CD4-positive, alpha-beta T cell (primary cell): ENCODE measurements at places on chromosomes 7 and 10. TPM values are rescaled to one million over a fixed set of nuclear protein-coding genes. Genes with fewer than 3 reads are reported as not detected.
A peak's percentile ranks its signal among the peaks of the same experiment; 100 is the strongest.

DNA sequence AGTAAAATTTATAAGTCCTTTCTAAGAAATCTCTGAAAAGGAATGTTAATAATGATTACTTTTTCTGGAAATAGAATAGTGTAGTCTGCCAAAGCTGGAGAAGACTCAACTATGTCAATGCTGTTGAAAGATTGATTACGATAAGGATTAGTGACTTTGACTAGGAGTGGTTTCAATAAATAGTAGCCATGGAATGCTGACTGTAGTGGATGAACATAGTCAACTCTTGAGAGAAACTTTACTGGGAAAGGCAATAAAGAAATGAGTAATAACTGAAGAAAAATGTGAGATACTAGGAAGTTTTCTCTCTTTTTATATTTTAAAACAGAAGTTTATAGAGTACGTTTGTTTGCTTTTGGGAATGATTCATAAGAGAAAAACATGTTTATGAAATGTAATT is 105.0 kb upstream of the CDK13 start:
- H3K27me3 ChIP-seq = no peaks in the 10 kb centered on the region
- H3K36me3 ChIP-seq = no peaks in the 10 kb centered on the region
- H3K27ac ChIP-seq = no peak overlapping the region
- DNase-seq = no peak
- H3K4me1 ChIP-seq = no peaks in the 10 kb centered on the region

GRCh38 chr7:66281678-66282590 is 76.8 kb downstream of the TPST1 start:
- no peaks in the 10 kb centered on the region for H3K4me1 ChIP-seq
- no peak for DNase-seq
- no peak overlapping the region for H3K4me3 ChIP-seq
- no peak overlapping the region for H3K27ac ChIP-seq

- H3K36me3 ChIP-seq = no peaks in the 10 kb centered on the region
- no peaks in the 10 kb centered on the region for H3K27me3 ChIP-seq
- H3K4me1 ChIP-seq = peaks cover 12% of the 10 kb centered on the region
- peak; percentile 36 for DNase-seq
- H3K4me3 ChIP-seq = peak overlapping the region; percentile 36
Measured at GRCh38 chr10:13158401-13158800, 3.0 kb upstream of the MCM10 start.

- no peaks in the 10 kb centered on the region for H3K27me3 ChIP-seq
- DNase-seq = no peak
- no peaks in the 10 kb centered on the region for H3K4me1 ChIP-seq
- no peak overlapping the region for H3K27ac ChIP-seq
- H3K4me3 ChIP-seq = no peak overlapping the region
Measured at GRCh38 chr10:73186266-73186665, 18.3 kb downstream of the FAM149B1 start.

GRCh38 chr7:118349604-118350003 is 125.1 kb downstream of the ANKRD7 start:
- H3K27ac ChIP-seq = no peak overlapping the region
- no peak for DNase-seq
- H3K4me3 ChIP-seq = no peak overlapping the region
- no peaks in the 10 kb centered on the region for H3K4me1 ChIP-seq

DNA sequence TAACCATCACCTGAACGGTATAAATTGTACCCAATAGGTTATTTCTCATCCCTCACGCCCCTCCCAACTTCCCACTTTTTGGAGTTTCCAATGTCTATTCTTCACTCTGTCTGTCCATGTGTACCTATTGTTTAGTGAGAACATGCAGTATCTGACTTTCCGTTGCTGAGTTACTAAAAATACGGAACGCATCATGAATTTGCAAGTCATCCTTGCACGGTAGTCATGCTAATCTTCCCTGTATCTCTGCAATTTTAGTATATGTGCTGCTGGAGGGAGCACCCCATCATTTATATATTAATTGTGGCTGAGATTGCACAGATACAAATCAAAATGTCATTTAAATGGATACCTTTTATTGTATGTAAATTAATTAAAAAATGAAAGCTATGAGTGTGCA is 75.7 kb upstream of the SFMBT2 start:
- H3K4me3 ChIP-seq = no peak overlapping the region
- DNase-seq = no peak
- no peaks in the 10 kb centered on the region for H3K36me3 ChIP-seq
- peaks cover 58% of the 10 kb centered on the region for H3K4me1 ChIP-seq

GRCh38 chr10:88246675-88247074 is 336.4 kb downstream of the RNLS start:
- no peak overlapping the region for H3K27ac ChIP-seq
- no peaks in the 10 kb centered on the region for H3K27me3 ChIP-seq
- no peak overlapping the region for H3K4me3 ChIP-seq
- peaks cover 3% of the 10 kb centered on the region for H3K4me1 ChIP-seq
- no peak for DNase-seq

- peaks cover 36% of the 10 kb centered on the region for H3K4me1 ChIP-seq
- peak overlapping the region; percentile 70 for H3K4me3 ChIP-seq
- no peak for DNase-seq
Measured at GRCh38 chr10:5890452-5890915, 441 bp downstream of the FBH1 start.

GRCh38 chr7:47406801-47407129 is 175.1 kb downstream of the TNS3 start:
- no peaks in the 10 kb centered on the region for H3K36me3 ChIP-seq
- no peaks in the 10 kb centered on the region for H3K27me3 ChIP-seq
- no peaks in the 10 kb centered on the region for H3K4me1 ChIP-seq
- H3K27ac ChIP-seq = no peak overlapping the region
- no peak overlapping the region for H3K4me3 ChIP-seq

GRCh38 chr10:59362144-59362958 is at the start of gene FAM13C:
Gene FAM13C, minus strand, starts transcription at chr10:59362549. Its CDS starts 89 bp downstream, at chr10:59362460.
- DNase-seq = no peak
- no peaks in the 10 kb centered on the region for H3K36me3 ChIP-seq
- no peak within 1 kb of the TSS for H3K27ac ChIP-seq

GRCh38 chr7:134571101-134571500 is 22.2 kb downstream of the AKR1B15 start:
- H3K4me1 ChIP-seq = no peaks in the 10 kb centered on the region
- no peak overlapping the region for H3K27ac ChIP-seq
- DNase-seq = no peak
- no peak overlapping the region for H3K4me3 ChIP-seq
- peaks cover 9% of the 10 kb centered on the region for H3K27me3 ChIP-seq

DNA sequence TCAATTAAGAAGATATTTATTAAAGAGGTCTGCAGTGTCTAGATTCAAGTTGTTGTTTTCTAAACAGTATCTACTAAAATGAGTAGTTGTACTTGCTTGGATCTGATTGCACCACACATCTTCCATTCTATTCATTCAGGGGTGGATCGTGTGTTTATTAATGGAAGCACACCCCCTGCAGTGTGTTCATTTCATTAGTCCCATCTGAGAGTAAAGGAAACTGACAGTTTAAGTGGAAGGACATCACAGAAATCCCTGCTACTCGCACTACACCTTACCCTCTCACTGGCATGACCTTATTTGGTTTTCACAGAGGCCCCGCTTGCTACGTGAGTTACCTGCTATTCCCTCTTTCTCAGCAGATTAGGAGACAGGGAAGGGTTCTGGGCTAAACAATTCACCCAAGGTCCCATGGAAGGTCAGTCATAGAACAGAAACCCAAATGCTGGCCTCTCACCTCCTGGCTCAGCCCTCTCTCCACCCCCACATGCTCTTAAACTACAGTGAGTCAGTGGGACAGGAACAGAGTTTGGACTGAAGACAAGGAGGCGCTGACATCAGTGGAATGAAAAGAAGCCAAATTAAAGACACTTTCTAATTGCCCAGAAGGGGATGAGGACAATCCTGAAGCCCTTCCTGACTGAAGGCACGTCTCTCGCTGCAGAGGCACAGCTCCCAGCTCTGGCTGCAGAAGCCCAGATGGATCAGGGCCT is 369.2 kb upstream of the NRP1 start:
- H3K4me3 ChIP-seq = no peak overlapping the region
- H3K4me1 ChIP-seq = no peaks in the 10 kb centered on the region
- peaks cover 2% of the 10 kb centered on the region for H3K27me3 ChIP-seq
- no peaks in the 10 kb centered on the region for H3K36me3 ChIP-seq
- DNase-seq = no peak

DNA sequence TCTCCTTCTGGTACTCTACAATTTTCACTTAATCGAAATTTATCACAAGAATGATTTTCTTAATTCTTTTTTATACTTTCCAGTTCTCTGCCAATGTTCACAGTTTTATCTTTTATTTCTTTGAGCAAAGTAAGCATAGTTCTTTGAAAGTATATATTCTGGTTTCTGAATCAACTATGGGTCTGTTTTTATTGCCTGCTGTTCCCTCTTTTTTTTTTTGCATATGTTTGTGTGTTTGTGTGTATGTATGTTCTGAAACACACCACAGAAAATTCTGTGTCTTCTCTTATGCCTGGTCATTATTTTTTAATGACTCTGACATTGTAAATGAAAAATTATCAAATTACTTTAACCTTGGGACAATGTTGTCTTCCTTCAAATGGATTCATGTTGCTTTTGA is 15.9 kb upstream of the TMEM273 start:
- H3K4me3 ChIP-seq = no peak overlapping the region
- H3K4me1 ChIP-seq = no peaks in the 10 kb centered on the region
- H3K27me3 ChIP-seq = no peaks in the 10 kb centered on the region
- H3K27ac ChIP-seq = no peak overlapping the region

DNA sequence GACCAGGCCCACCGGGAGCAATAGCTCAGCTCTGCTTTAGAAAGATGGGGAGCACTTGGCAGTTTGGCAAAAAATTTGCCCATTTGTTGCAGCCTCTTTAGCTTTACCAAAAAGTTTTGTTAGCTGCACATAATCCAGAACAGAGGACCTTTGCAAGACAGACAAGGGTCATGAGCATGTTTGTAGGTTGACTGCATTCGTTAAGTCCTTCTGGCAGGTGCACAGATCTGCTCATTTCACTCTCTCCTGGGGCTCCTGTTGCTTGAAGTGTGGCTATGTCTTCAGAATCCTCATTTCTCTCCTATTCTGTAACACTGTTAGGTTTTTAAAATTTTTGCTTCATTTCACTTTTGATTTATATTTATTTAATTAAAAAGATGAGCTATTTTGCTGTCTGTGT is 96.8 kb downstream of the MYOF start:
- H3K4me3 ChIP-seq = no peak overlapping the region
- no peak for DNase-seq
- no peak overlapping the region for H3K27ac ChIP-seq
- no peaks in the 10 kb centered on the region for H3K27me3 ChIP-seq
- no peaks in the 10 kb centered on the region for H3K36me3 ChIP-seq
- peaks cover 16% of the 10 kb centered on the region for H3K4me1 ChIP-seq

GRCh38 chr10:64365663-64366062 is 844.5 kb downstream of the REEP3 start:
- H3K27me3 ChIP-seq = no peaks in the 10 kb centered on the region
- DNase-seq = no peak
- no peak overlapping the region for H3K4me3 ChIP-seq
- H3K27ac ChIP-seq = no peak overlapping the region
- no peaks in the 10 kb centered on the region for H3K4me1 ChIP-seq
- no peaks in the 10 kb centered on the region for H3K36me3 ChIP-seq

GRCh38 chr10:105017691-105018090 is 376.6 kb downstream of the SORCS3 start:
- H3K27me3 ChIP-seq = no peaks in the 10 kb centered on the region
- H3K27ac ChIP-seq = no peak overlapping the region
- DNase-seq = no peak
- no peaks in the 10 kb centered on the region for H3K4me1 ChIP-seq
- no peak overlapping the region for H3K4me3 ChIP-seq

DNA sequence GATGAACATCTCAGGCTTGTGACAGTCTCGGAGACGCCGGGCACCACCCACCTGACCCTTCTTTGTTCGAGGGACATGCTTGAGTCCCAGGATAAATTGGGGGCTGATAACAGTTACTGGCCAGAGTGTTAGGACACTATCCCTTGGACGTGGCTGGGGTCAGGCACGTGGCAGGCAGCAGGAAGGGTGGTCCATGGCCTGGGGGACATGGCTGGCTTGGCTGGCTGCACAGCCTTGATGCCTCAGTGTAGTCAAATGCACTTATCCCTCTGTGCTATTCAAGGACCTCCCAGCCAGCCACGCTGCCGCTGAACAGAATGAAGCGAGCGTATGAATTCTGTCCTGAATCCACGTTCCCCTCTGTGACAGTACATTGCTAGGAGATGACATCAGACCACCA is 662.0 kb upstream of the FOXK1 start:
- no peaks in the 10 kb centered on the region for H3K4me1 ChIP-seq
- peaks cover 3% of the 10 kb centered on the region for H3K27me3 ChIP-seq
- no peaks in the 10 kb centered on the region for H3K36me3 ChIP-seq
- H3K27ac ChIP-seq = no peak overlapping the region

DNA sequence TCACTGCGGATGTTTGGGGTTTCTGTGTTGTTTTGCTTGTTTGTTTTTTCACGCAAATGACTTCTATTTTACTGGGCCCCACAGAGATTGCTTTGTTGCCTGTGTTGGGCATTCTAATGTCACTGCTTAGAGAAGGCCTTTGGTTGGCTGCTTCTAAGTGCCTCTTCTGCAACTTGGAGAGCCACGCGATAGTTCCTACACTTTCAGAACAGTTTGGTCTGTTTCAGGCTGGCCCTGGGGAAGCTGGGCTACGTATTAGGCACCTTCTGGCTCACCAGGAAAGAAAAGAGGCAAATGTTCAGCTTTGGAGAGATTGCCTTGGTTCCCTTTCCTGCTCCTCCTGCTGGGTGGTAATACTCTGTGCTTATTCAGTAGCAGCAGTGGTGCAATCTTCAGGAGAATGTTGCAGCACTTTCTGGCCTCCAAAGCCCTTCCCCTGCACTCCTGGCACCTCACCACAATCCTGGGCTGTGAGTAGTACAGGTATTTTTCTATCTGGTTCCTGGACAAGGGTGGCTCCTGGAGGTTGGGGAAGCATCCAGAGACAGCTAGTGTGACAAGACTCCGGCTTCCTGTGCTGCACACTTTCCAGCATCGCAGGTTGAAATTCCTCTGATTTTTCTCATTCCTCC is 1.2 kb downstream of the ANTXRL start:
- H3K27ac ChIP-seq = no peak overlapping the region
- H3K4me1 ChIP-seq = peaks cover 18% of the 10 kb centered on the region
- H3K4me3 ChIP-seq = no peak overlapping the region
- DNase-seq = no peak
- H3K36me3 ChIP-seq = no peaks in the 10 kb centered on the region
- H3K27me3 ChIP-seq = no peaks in the 10 kb centered on the region

GRCh38 chr7:91128683-91129348 is 135.4 kb upstream of the FZD1 start:
- no peak overlapping the region for H3K4me3 ChIP-seq
- H3K27me3 ChIP-seq = no peaks in the 10 kb centered on the region
- DNase-seq = no peak
- H3K4me1 ChIP-seq = no peaks in the 10 kb centered on the region
- no peaks in the 10 kb centered on the region for H3K36me3 ChIP-seq
- no peak overlapping the region for H3K27ac ChIP-seq

The ELN gene
- not detected for total RNA-seq

The SUN3 gene
- total RNA-seq = not detected

The CYP3A7 gene
- not detected for total RNA-seq

The ZNF117 gene
- total RNA-seq = 1.9 TPM

The CH25H gene
- total RNA-seq = 0.50 TPM

The BMPER gene
- not detected for total RNA-seq

The DGKB gene
- total RNA-seq = not detected

The HSPA12A gene
- total RNA-seq = not detected

The GPRIN2 gene
- not detected for total RNA-seq

The OR2A1 gene
- 0.11 TPM for total RNA-seq

The NUTM2E gene
- total RNA-seq = 1.6 TPM

The CPED1 gene
- 0.08 TPM for total RNA-seq

The PRR15 gene
- not detected for total RNA-seq

The CEP41 gene
- 4.8 TPM for total RNA-seq
